Fibroblast of skin of abdomen (primary cell): ENCODE measurements at places on chromosomes 7 and 10.

GRCh38 chr10:131332821-131333220, 21.3 kb upstream of the TCERG1L start:
- no peak for DNase-seq

DNA sequence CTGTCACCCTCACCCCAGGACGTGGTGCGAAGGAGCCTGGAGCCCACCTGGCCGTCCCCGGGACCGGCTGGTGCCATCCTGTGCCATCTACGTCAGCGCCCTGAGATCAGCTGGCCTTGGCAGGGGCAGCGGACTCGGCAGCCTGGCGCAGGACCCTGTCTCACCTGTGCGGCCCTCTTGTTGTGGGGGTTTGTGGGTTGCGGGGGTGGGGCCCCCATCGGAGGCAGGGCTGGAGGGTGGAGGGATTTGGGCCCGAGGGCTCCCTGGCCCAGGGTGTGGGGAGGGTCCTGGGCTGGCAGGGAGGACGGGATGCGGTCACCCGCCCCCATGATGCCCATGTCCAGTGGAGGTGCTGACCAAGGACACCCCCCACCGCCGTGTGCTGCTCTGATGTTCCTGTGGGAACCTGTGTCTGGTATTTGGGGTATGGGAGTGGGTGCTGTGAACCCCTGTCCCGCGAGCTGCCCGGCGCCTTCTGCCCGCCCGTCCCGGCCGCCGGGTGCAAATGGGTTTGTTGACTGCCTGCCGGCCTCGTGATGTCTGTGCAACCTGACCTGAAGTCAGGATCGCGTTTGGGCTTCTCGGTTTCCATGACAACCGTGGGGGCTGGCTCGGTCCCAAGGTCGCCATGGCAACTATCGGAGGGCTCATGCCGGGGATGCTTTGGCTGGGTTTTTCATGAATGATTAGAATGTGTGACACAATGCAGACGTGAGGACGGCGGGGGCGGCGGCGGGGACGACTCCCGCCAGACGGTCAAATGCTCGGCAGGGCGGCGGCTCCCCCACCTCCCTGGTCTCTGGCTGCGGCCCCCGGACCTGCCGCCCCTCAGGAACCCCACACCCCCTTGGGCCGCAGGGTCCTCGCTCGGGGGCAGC, 7.3 kb downstream of the MAFK start:
- peak; percentile 94 for DNase-seq

GRCh38 chr10:127790066-127790624, 53.2 kb downstream of the FOXI2 start:
- no peak for DNase-seq

GRCh38 chr10:68099736-68100135, 9.6 kb upstream of the MYPN start:
- DNase-seq = peak; percentile 86

- no peak for DNase-seq
These were observed 49.4 kb downstream of the OR13A1 start for GRCh38 chr10:45265996-45266395.
